ENCODE measurements at places on chromosomes 5 and 9.

DNA sequence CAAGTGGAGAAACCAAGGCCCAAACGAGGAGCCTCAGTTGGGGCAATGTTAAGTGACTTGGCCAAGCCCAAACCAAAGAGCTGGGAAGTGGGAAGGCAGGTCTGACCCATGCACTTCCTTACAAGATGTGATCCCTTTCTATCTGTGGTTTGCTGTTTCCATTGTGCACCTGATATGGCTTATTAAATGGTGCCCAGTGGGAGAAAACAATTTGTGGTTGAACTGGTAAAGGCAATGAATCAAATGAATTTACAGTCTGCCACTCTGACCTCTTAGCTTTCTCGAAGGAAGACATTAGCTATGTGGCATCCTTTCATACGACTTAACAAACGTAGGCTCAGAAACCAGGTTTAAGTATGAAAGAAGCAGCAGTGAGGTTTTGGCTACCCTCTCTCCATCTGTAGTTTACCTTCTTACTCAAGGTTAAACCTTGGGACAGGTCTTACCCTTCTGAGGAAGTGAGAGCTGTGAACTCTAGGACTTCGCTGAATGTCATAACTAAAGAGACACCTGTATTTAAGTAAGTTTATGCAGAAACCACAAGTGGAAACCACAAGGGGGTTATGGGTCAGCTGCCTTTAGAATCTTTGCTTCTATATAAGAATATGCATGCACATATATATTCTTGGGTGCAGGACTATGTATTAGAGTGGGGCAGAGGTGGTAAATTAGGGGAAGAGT is 100.5 kb upstream of the SPATA31D4 start:
- DNase-seq: no peak

- DNase-seq: no peak
These were observed 1.8 kb downstream of the AQP3 start for GRCh38 chr9:33445389-33446239.

DNA sequence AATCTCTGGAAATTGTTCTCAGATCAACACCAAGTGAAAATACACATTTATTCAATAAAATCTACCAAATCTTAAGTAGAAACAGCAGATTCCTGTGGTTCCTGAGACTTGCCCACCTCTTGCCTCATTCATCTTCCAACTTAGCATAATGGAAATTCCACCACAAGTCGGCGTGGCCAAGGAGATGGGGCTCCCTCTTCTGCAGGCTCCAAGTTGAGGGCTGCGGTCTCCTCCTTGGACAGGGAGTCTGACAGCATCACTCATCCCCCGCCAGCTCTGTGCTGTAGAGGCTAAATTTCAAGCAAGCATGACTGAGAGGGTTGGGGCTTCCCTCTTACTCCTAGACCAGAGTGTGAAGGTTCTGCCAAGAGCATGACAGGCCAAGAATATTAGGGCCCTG is 273.7 kb downstream of the DIRAS2 start:
- DNase-seq: no peak

- no peak for DNase-seq
These were observed 509.6 kb upstream of the TNC start for GRCh38 chr9:115627511-115627910.

DNA sequence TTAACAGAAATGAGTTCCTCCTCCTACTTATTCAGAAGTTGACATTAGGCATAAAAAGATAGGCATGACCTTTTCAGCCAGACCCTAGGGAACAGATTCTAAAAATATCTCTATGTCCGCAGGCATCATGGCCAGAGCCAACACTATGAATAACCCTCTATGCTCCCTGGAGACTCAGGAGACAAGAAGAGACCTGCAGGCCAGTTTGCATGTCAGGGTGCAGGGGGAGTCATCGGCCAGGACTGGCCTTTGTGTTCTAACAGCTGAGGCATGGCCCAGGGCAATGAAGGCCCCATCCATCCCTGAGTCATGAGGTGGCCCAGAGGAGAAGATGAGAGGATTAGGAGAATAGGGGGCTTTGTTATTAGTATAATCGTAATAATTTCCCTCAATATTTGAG is 93.8 kb downstream of the TMEM215 start:
- DNase-seq: no peak

GRCh38 chr9:93620881-93621820 is 44.8 kb downstream of the PHF2 start:
- no peak for DNase-seq

GRCh38 chr5:86979811-86980411 is 287.8 kb upstream of the RASA1 start:
- no peak for DNase-seq

- DNase-seq: peak; percentile 23
These were observed 1.6 kb downstream of the STKLD1 start for GRCh38 chr9:133377721-133378216.

- no peak for DNase-seq
These were observed 3.2 kb downstream of the TAS2R1 start for GRCh38 chr5:9626955-9627354.

DNA sequence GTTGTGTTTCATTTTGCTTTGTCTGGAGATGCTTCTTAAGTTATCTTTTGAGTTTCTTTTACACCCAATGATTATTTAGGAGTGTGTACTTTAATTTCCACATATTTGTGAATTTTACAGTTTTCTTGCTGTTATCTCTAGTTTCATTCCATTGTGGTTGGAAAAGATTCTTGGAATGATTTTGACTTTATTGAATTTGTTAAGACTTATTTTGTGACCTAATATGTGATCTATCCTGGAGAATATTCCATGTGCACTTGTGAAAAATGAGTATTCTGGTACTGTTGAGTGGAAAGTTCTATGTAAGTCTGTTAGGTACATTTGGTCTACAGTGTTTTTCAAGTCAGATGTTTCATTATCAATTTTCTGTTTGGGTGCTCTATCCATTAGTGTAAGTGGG is 24.4 kb upstream of the GRAMD2B start:
- no peak for DNase-seq

DNA sequence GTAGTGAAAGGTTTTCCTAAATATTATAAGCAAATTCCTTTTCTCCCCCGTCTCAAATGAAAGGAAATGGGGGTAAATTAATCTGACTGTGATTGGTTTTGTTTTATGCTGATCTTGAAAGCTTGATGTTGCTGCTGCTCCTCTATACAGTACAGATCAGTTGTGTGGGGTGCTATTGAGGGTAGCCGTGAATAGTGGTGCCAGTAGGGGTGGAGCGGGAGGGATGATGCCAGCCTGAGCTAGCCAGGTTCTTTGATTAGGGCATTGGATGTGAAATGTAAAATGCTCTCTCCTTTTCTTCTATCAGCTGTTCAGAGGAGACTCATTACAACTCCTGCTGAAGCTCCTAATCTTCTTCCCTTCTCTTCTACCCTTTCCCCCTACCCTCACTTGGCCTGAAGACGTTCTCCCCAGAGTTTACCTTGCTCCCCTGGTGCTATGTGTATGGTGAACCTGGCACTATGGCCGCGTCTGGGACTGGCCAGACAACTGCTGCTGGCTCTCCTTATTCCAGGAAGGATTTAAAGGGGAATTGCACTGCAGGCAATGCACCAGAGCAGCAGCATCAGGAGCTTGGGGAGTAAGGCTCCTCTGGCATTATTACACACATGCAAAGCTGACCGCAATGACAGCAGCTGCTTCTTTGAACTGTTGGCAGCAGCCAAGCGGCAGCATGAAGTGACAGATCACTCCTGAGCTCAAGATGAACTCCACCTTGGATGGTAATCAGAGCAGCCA is 566 bp downstream of the GPR21 start:
- no peak for DNase-seq

DNA sequence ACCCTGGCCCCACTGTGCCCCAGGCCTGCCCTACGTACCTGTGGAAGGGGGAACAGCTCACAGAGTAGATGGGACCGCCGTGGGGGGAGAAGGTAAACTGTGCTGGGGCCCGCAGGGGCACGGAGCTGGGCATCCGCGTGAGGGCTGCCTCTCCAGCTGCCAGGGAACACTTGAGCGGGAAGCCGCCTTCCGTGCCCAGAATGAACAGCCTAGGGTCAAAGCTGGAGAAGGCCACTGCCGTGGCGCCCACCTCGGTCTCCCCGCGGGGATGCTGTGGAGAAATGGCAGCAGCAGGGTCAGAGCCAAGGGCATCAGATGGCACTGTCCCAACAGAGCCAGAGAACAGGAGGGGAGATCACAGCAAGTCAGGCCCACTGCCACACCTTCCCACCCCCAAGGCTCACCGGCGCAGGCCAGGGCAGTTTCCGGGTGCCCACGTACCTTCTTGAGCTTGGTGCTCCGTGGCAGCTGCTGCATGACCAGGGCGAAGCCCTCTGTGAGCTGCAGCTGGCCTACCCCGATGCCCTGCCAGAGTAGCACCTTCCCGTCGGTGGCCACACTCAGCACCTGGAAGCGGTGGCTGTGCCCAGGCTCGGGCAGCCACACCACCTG is 21.9 kb downstream of the DYNC2I2 start:
- DNase-seq: no peak

GRCh38 chr5:73701566-73701965 is 75.6 kb downstream of the ARHGEF28 start:
- DNase-seq: no peak
